Activated CD8-positive, alpha-beta memory T cell treated with anti-CD3 and anti-CD28 coated beads, Interleukin-2, amount 10 ng/mL, durations not matched to agents 7 days and 5 days (primary cell): ENCODE measurements at places on chromosomes 6 and 20. TPM values are rescaled to one million over a fixed set of nuclear protein-coding genes. Genes with fewer than 3 reads are reported as not detected.

SAMD3 gene
- 47.9 TPM for total RNA-seq

PREX1 gene
- total RNA-seq = 156 TPM

BMP2 gene
- not detected for total RNA-seq

HLA-DPB1 gene
- total RNA-seq = 150 TPM

BMP5 gene
- total RNA-seq = not detected

KCNQ2 gene
- 0.05 TPM for total RNA-seq

COL9A3 gene
- total RNA-seq = not detected

SIRPG gene
- 122 TPM for total RNA-seq

OR2J3 gene
- total RNA-seq = not detected

CCR6 gene
- 8.7 TPM for total RNA-seq

DNA sequence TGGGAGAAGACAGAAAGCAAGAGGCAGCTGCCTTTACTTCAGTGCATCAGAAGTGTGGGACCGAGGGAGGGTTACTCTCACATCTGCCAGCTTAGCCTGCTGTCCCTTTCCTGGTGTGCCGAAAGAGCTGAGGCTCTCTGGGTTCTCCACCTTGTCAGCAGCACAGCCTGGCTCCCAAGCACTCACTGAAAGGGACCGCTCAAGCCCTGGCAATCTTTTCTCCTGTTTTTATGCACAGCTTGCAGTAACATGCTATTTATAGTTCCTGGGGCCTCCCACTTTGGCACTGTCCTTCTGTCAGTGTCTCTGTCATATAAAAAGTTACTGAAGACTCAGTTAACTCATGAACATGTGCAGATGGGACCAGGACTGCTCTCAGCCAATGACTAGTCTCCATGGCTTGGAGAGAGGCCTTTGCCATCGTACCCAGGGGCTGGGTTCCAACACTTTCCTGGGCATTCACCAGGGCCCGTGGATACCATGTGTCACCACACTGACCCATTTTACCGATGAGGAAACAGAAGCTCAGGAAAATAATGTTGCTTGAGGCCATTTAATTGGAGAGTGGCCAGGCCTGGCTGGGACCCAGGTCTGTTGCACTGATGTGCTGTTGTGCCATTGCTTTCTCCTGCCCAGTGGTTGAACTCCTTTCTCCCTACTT is 46.2 kb downstream of the PANK2 start:
- no peak for DNase-seq
- H3K27ac ChIP-seq = no peak overlapping the region
- H3K27me3 ChIP-seq = no peaks in the 10 kb centered on the region
- peaks cover 27% of the 10 kb centered on the region for H3K36me3 ChIP-seq
- H3K4me1 ChIP-seq = peaks cover 17% of the 10 kb centered on the region

DNA sequence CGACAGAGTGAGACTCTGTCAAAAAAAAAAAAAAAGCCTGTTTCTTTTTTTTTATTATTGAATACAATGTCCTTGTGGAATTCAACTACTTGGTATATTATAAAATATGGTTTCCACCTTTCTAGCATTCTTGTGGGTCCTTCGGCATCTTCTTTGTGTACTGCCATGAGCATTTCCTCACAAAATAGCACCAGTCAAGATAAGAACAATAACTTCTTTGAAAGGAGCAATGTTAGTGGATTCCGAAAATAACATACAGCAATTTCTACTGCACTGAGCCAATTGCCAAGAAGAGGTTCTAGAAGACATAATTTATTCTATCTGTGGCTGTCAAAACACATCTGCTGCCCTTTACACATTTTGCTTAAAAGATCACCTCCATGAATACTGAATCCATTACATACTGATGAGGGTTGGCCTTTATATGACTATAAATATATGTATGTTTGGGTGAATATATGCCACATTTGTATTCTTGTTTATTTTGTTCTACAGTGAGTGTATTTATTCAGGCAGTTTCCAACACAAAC is 19.1 kb upstream of the SPTLC3 start:
- DNase-seq = no peak
- no peaks in the 10 kb centered on the region for H3K27me3 ChIP-seq
- no peaks in the 10 kb centered on the region for H3K36me3 ChIP-seq

DNA sequence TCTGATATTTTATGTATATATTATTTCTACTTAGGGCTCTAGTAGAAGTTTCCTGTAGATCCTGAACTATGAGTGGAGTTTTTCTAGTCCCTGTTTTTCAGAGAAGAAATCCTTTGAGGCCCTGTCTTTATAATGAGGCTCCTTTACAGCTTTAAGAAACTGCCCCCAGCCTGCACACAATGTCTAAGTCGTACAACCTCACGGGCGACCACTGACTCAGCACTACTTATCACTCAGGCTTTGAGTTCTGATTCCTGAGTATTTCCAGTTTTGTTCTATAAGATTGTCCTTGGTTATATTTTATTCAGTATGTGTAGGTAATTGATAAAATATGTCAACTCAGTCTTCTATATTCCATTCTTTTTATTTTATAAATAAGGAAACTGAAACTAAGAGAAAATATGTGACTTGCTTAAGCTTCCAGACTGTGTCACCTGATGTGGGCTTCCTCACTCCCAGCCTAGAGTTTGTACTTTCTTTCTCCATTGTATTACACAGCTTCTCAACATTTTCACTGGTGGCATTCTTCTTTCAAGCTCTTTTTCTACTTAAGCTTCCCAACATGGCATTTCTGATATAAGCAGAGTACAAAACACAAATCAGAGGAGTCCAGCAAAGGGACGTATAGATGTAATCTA is 167.0 kb downstream of the TBX18 start:
- H3K36me3 ChIP-seq = no peaks in the 10 kb centered on the region
- no peaks in the 10 kb centered on the region for H3K27me3 ChIP-seq
- DNase-seq = no peak
- no peak overlapping the region for H3K27ac ChIP-seq
- H3K4me1 ChIP-seq = no peaks in the 10 kb centered on the region

- H3K36me3 ChIP-seq = no peaks in the 10 kb centered on the region
- H3K27me3 ChIP-seq = no peaks in the 10 kb centered on the region
- H3K4me3 ChIP-seq = no peak overlapping the region
- no peak for DNase-seq
- H3K27ac ChIP-seq = no peak overlapping the region
Observed at GRCh38 chr6:129281168-129281796, 398.3 kb downstream of the LAMA2 start.

DNA sequence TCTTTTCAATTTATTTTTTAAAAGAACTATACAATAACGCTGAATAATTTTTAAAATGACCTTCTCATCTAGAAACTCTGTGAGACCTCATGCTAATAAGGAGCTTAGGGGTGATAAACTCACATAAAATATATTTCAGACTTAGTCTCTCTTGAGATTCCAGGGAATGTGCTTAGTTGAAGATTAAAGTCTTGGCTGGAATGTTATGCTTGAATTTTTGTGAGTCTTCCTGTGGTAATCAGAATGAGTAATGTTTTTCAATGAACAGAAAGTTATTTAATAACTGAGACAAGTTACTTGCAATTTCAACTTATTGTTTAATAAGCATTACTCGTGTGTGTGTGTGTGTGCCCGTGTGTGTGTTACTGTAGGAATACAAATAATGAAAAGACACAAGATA is 379.9 kb upstream of the EPHA7 start:
- H3K4me1 ChIP-seq = no peaks in the 10 kb centered on the region
- no peak for DNase-seq
- no peak overlapping the region for H3K27ac ChIP-seq
- no peaks in the 10 kb centered on the region for H3K27me3 ChIP-seq

- DNase-seq = no peak
- no peak overlapping the region for H3K4me3 ChIP-seq
- no peaks in the 10 kb centered on the region for H3K27me3 ChIP-seq
- H3K36me3 ChIP-seq = no peaks in the 10 kb centered on the region
- H3K27ac ChIP-seq = no peak overlapping the region
Observed at GRCh38 chr6:72328775-72329174, 293.1 kb upstream of the KCNQ5 start.

- DNase-seq = no peak
- no peaks in the 10 kb centered on the region for H3K27me3 ChIP-seq
- H3K36me3 ChIP-seq = peaks cover 41% of the 10 kb centered on the region
Observed at GRCh38 chr6:85561750-85562357, 31.8 kb downstream of the SNX14 start.

GRCh38 chr6:118207947-118208346 is 300.9 kb downstream of the SLC35F1 start:
- no peak overlapping the region for H3K4me3 ChIP-seq
- no peaks in the 10 kb centered on the region for H3K27me3 ChIP-seq
- no peaks in the 10 kb centered on the region for H3K36me3 ChIP-seq
- no peak overlapping the region for H3K27ac ChIP-seq
- no peak for DNase-seq
- no peaks in the 10 kb centered on the region for H3K4me1 ChIP-seq

DNA sequence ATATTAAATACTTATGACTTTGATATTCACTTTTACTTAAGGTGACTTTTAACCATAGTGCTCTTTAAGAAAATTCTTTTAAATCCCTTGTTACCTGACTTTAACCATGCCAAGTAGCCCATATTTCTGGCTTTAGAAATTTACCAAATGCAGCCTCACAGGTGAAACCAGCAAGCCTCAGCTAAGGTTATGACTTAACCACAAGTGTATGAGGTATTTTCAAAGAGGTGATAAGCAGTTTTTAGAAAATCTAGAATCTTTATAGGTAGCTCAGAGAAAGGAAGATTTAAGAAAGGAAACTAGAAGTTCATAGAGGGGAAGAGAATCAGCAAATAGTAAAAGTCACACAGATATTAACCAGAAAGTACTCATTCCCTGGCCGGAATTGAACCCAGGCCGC is 661.9 kb upstream of the GJE1 start:
- peaks cover 2% of the 10 kb centered on the region for H3K36me3 ChIP-seq
- no peak overlapping the region for H3K4me3 ChIP-seq
- H3K4me1 ChIP-seq = peaks cover 2% of the 10 kb centered on the region
- H3K27me3 ChIP-seq = no peaks in the 10 kb centered on the region
- no peak overlapping the region for H3K27ac ChIP-seq
- no peak for DNase-seq

DNA sequence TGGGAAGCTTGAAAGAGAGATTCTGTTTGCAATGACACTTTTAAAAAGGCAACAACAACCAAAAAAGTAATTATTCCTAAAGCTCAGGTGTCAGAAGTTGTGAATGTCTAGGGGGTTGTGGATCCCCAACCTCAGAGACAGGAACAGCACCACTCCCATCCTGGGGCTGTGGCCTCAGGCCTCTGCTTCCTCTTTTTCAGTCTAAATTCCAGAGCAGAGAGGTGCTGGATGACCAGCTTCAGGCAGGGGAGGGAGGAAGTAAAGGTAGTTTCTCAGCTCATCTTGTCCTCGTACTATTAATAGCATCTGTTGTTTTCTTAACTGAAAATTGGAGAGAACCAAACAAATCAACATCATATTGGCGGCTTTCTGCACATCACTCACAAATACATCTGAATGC is 8.3 kb downstream of the NT5E start:
- H3K36me3 ChIP-seq = peaks cover 22% of the 10 kb centered on the region
- peaks cover 89% of the 10 kb centered on the region for H3K4me1 ChIP-seq
- DNase-seq = no peak
- peak overlapping the region; percentile 3 for H3K27ac ChIP-seq

GRCh38 chr6:122930252-122931180 is 65.5 kb upstream of the CLVS2 start:
- no peaks in the 10 kb centered on the region for H3K4me1 ChIP-seq
- DNase-seq = no peak
- H3K36me3 ChIP-seq = no peaks in the 10 kb centered on the region
- no peak overlapping the region for H3K4me3 ChIP-seq
- no peaks in the 10 kb centered on the region for H3K27me3 ChIP-seq

- DNase-seq = no peak
- H3K4me3 ChIP-seq = no peak overlapping the region
- peaks cover 2% of the 10 kb centered on the region for H3K4me1 ChIP-seq
- no peak overlapping the region for H3K27ac ChIP-seq
- H3K27me3 ChIP-seq = peaks cover 2% of the 10 kb centered on the region
Observed at GRCh38 chr6:128483472-128484135, 36.8 kb downstream of the PTPRK start.

DNA sequence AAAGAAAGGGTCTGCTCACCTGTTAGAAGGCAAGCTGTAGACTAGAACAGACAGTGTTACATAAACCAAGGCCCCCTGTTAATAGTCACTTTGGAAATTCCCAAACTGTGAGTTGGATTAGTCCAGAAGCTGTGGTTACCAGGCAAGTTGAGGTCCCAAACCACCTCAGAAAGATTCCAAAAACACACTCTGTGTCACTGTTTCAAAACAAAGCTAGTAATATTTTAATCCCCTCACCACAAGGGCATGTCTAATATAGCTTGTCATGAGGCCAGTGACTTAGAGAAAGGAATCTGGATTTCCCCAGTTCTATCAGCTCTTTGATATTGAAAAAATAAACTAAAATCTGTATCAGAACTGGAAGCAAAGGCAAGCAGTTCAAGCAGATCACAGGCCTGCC is 244.6 kb downstream of the HAO1 start:
- no peaks in the 10 kb centered on the region for H3K4me1 ChIP-seq
- H3K27me3 ChIP-seq = no peaks in the 10 kb centered on the region
- no peaks in the 10 kb centered on the region for H3K36me3 ChIP-seq
- DNase-seq = no peak
- H3K27ac ChIP-seq = no peak overlapping the region

DNA sequence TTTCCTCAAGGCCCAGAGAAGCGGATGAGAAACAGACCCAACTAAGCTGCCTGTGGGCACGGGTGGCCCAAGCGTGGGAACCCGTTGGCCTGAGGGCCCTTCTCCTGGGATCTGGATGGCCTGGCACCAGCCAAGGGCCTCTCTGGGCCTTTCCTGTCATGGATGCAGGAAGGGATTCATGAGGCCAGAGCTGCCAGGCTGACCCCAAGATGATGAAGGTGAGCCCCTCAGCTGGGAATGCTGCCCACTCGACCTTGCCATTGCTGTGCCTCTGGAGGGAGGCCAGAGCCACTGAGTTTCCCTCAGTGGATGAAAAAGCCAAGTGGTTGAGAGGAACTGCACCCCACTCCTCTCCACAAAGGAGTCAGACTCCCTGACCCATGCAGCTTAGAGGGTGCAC is 171.2 kb downstream of the VEGFA start:
- H3K36me3 ChIP-seq = no peaks in the 10 kb centered on the region
- H3K27ac ChIP-seq = no peak overlapping the region
- H3K27me3 ChIP-seq = peaks cover 12% of the 10 kb centered on the region
- DNase-seq = no peak
- H3K4me1 ChIP-seq = no peaks in the 10 kb centered on the region

- no peak overlapping the region for H3K27ac ChIP-seq
- H3K36me3 ChIP-seq = no peaks in the 10 kb centered on the region
- H3K4me1 ChIP-seq = no peaks in the 10 kb centered on the region
- H3K27me3 ChIP-seq = no peaks in the 10 kb centered on the region
- no peak overlapping the region for H3K4me3 ChIP-seq
- DNase-seq = peak; percentile 37
Observed at GRCh38 chr6:168120390-168121302, 41.6 kb upstream of the FRMD1 start.
